ENCODE measurements at places on chromosomes 16 and 17.

DNA sequence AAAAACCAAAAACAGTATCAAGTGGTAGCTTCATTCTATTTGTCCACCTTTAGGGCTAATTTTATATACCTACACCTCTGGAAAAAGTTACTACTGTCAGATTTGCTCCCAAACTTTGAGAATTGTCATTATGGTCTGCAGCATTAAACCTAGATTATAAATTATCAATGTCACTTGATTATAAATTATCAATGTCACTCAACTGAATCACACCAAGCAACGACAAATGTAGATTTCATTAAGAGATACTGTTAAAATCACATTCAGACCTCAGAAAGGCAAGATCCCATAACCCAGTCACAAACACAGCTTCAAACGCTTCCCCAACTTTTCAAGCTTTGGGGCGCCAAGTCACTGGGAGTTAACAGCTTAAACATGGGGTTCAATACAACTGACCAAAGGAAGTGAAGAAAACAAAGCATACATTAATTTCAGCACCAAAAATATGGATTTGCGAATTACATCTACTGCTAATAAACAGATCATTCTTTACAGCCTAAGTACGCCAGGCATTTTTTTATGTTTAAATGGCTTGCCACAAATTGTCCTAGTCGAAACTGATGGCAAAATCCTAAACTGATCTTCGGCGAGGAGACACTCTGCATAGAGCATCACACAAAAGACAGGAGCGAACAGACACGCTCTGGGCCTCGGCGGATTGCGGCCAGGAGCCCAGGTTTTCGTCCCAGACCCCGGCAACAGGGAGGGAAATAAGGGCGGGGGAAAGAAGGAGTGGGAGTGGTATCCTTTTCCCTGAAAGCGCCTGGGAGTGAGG, 981 bp downstream of the GLG1 start:
- no peak for DNase-seq

DNA sequence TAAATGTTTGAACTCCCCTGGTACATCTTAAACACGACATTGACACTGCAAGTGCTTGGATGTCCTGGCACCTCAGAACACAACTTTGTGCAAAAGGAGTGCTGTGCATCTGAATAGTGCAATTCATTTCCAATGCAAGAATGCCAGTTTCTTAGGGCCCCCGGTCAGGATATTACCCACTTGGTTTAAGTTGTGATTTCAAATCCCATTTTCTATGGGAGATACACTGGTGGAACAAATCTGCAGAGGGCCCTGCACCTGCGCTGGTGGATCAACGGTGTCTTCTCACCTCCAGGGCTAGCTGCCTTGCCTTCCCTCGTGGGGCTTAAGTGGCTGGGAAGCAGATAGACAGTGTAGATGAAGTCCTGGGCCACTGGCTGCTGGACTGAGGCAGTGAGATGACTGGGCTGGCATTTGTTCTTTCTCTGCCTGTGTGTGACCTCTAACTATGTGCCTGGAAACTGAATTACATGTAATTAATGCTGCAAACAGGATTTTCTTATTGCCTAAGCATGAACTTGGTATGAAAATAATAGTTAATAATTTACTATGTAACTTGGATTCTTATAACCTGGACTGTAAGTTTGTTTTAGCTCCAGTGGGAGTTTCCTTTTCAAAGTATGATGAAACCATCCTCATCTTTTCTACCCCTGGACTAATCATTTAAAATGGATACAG, 20.9 kb downstream of the HAPSTR1 start:
- DNase-seq, result no peak

GRCh38 chr17:3007651-3008121, 55.7 kb downstream of the OR1D5 start:
- DNase-seq, result no peak

- DNase-seq, result no peak
Observed at GRCh38 chr17:27609611-27610303, 21.2 kb upstream of the LGALS9 start.

- no peak for DNase-seq
Observed at GRCh38 chr17:18008496-18009268, 30.3 kb downstream of the ATPAF2 start.

DNA sequence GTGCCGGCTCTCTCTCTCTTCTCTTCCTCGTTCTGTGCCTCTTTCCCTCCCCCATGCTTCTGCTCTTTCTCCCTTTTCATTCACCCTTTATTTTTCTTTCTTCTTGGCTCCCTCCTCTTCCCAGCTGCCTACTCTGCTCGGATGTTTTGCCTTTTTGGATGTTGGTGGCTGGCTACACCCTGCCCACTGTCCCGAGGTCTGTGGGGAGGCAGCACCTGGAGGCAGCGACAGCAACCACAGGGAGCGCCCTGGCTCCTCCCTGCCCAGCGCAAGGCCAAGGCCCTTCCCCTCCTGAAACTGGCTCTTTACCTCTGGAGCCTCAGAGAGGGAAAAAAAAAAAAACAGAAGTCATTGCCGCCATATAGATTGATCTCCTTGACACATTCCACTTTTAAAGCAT, 20.0 kb downstream of the CLUAP1 start:
- DNase-seq, result no peak

- DNase-seq, result no peak
Observed at GRCh38 chr17:19014628-19015215, 10.2 kb upstream of the FAM83G start.

DNA sequence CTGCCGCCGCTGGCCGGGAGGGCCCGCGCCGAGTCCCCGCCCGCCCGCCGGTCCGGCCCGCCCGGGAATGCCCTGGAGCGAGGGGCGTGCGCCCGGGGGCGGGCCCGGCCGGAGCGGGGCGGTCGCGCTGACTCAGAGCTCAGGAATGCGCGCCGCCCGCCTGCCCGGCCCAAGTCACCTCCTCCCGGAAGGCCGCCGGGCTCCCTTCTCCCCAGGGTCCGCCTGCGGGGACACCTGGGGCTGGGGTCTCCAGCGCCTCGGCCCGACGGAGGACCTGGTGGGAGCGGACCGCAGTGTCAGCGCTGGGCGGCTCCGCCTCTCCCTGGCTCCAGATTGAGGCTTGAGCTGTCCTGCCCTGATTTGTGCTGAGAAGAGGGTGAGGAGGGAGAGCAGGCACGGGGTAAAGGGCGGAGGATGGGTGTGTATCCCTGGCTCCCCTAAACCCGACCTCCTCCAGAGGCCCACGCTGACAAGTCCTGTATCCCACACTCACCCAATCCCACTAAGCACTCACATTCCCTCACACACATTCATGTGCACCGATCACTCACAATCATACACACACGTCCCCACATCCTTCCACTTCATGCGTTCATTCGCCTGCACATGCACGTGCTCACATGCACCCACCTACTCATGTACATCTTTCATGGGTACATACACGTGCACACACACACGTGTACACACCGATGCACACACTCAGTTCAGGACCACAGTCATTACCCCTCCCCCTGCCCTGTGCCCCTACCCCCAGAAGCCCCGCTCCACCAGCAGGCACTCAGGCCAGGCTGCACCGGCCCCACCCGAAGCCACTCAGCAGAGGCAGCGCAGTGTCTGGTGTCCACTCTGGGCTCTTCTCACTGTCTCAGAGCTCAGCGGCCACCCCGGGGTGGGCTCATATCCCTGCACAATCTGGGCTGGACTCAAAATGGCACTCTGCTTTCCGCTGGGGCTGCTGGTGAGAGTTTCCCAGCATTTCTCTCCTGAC, at the start of gene RHBDF1:
RHBDF1 (minus strand) TSS at position 71 of the 988 bp plus-strand sequence. CDS start 7,616 bp downstream, outside the sequence.
- peak; percentile 40 for DNase-seq

DNA sequence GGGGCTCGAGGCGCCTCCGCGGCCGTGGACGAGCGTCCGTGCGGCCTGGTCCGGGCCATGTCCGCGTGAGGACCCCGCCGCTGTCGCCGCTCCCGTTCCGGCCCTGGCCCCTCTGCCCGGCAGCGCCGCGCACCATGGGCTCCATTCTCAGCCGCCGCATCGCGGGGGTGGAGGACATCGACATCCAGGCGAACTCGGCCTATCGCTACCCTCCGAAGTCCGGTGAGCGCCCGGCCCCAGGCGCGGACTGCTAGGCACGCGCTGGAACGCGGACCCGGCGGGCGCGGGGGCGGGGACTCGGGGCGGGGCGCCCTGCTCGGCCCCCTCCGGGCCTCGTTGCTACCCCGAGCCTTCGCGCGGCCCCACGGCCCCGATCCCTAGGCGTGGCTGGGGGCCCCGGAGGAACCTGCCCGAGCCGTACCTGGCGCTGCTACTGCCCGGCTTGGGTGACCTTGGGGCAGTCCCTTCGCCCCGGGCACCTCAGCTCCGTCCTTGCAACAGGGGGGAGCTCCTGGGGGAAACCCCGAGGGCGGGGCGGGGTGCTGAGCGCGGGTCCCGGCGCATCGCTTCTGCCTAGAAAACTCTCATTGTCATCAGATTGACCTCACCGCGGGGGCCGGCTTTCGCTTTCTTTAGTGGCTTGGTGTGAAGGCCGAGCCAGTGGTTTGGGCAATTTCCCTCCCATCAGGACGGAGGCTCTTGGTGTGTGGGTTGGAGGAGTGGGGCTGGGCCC, 367 bp downstream of the MGRN1 start:
- peak; percentile 39 for DNase-seq

DNA sequence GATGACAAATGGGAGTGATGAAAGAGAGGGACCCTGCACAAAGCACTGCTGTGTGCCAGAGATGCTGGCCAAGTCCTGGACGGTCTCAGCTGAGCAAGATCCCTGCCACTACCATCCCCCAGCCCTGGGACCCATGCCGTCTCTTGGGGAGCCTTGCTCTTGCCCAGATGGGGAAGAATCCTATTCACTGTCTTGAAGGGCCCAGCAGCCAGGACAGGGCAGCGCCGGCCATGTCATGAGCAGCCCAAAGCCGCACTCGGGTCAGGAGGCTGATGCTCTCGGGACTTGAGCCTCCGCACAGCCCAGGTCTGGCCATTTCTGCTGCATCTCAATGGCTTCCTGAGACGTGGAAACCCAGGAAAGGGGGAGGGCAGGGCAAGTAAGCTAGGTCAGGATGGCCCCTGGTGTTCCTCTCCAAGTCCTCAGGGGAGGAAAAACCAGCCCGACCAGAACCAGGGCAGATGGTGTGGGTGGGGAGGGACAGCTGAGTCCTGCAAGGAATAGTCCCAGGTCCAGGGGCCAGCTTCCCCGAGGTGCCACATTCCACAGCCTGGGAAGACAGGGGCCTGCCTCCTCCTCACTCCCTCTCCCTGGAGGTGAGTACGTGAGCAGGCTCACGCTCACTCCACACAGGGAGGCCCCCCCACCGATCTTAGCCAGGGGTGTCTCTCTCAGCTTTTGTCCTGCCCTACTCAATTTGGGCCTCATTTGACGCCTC, 7.8 kb upstream of the KRT19 start:
- DNase-seq, result no peak

GRCh38 chr16:64180136-64180900, 941.5 kb downstream of the CDH11 start:
- no peak for DNase-seq

GRCh38 chr16:75495076-75495674, at the start of gene CHST6:
TSS of gene CHST6 (minus strand) at chr16:75495441. CDS start at chr16:75479828, 15,613 bp downstream.
- DNase-seq, result peak; percentile 80

DNA sequence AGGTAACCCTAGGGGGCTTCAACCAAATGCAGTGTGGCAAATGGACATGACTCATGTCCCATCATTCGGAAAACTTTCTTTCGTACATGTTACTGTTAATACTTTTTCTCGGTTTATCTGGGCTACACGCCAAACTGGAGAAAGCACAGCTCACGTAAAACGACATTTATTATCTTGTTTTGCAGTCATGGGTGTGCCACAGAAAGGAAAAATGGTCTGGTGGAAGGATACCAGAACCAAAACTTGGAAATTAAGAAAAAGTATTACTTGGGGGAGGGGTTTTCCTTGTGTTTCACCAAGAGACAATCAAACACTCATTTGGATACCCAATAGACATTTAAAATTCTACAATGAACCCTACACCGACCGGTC, 23.6 kb downstream of the ALOX15B start:
- DNase-seq, result no peak

DNA sequence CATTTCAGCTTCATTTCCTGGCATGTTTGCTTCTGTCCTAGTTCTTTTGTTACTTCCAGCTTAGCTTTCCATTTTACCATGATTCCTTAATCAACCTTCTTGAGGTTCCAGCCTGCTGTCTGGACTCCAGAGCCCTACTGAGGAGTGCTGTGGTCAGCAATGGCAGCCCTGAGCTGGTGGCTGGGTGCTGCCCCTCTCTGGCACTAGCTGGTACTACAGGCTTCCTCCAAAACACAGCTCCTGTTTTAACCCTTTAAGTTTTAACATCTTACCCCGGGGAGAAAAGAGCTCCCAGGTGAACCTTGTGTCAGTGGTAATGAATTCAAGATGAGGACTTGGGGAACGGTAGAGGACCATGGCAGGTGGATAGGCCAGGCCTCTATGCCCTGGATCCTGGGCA, 395.5 kb downstream of the TMEM114 start:
- DNase-seq, result no peak

GRCh38 chr17:66347661-66348514, 45.5 kb downstream of the PRKCA start:
- no peak for DNase-seq

DNA sequence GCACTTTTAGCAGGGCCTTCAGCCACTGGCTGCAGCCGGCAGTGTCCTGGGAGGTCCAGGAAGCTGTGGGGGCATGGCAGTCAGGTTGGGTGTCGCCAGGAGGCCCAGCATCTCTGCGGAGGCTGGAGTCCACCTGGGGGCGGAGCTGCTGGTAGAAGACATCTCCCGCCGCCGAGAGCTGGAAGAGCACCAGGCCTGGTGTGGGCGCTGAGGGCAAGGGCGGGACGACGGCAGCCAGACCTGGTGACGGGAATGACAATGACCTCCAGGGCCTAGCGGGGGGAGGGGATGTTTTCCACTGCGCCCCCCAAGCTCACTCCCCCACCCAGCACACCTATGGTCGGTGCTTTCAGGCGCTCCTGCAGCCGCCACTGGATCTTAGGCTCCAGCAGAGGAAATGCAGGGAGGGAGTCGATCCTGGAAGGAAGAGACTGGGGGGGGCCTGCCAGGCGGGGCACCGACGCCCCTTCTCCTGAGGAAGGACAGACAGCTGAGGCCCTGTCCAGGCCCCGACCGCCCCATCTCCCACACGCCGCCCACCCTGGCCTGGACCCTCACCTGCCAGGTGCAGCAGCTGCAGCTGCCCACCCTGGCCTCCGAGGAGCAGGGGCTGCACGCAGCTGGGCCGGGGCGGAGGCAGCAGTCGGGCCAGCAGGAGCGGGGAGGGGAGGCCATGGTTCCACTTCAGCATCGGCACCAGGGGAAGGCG, 7.1 kb downstream of the TAF1C start:
- DNase-seq, result no peak

Measured in C1 segment of cervical spinal cord (tissue), 14 donors.